Naive thymus-derived CD8-positive, alpha-beta T cell (primary cell): ENCODE measurements at places on chromosomes 5 and 9. TPM values are rescaled to one million over a fixed set of nuclear protein-coding genes. Genes with fewer than 3 reads are reported as not detected.

The NR5A1 gene
- total RNA-seq: not detected

The PLPP7 gene
- 0.86 TPM for total RNA-seq

- peaks cover 49% of the 10 kb centered on the region for H3K4me1 ChIP-seq
- DNase-seq: peak; percentile 59
- H3K4me3 ChIP-seq: peak overlapping the region; percentile 44
- H3K27ac ChIP-seq: peak overlapping the region; percentile 99
Observed at GRCh38 chr9:93143830-93144530, 9.9 kb upstream of the NINJ1 start.

- no peaks in the 10 kb centered on the region for H3K4me1 ChIP-seq
- no peak for DNase-seq
- H3K4me3 ChIP-seq: no peak overlapping the region
- H3K27me3 ChIP-seq: no peaks in the 10 kb centered on the region
- H3K36me3 ChIP-seq: no peaks in the 10 kb centered on the region
Observed at GRCh38 chr9:112670991-112671625, 46.8 kb downstream of the INIP start.

DNA sequence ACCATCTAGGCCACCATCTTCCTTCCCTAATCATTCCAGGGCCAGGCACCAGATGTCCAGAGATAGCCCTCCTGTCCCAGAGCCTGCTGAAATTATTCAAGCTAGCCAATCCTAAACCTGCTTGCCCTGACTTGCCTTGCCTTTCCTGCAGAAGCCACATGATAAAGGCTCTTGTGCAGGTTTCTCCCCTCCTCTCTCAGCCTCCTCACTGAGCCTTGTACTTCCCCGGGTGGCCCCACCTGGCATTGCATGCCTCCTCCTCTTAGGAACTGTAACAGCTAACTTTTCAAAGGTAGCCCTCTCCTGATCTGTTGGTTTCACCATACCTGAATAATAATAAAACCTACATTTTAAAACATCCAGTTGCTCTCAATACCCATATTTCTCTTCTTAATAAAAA is 42.6 kb downstream of the DIRAS2 start:
- no peaks in the 10 kb centered on the region for H3K36me3 ChIP-seq
- no peak overlapping the region for H3K27ac ChIP-seq
- DNase-seq: no peak
- peaks cover 16% of the 10 kb centered on the region for H3K27me3 ChIP-seq

GRCh38 chr9:100074093-100074492 is 24.7 kb downstream of the ERP44 start:
- H3K4me3 ChIP-seq: no peak overlapping the region
- H3K4me1 ChIP-seq: peaks cover 65% of the 10 kb centered on the region
- H3K36me3 ChIP-seq: no peaks in the 10 kb centered on the region
- DNase-seq: no peak
- no peak overlapping the region for H3K27ac ChIP-seq
- no peaks in the 10 kb centered on the region for H3K27me3 ChIP-seq
